ENCODE measurements at places on chromosomes 11 and 22.

GRCh38 chr11:133945087-133945974 is 11.4 kb downstream of the IGSF9B start:
- peaks cover 32% of the 10 kb centered on the region for H3K27me3 ChIP-seq
- no peak overlapping the region for H3K4me3 ChIP-seq
- H3K27ac ChIP-seq = peak overlapping the region; percentile 35
- peaks cover 2% of the 10 kb centered on the region for H3K36me3 ChIP-seq
- DNase-seq = no peak

GRCh38 chr11:62504158-62504973 is 42.2 kb downstream of the AHNAK start:
- H3K27ac ChIP-seq = peak overlapping the region; percentile 73
- H3K27me3 ChIP-seq = peaks cover 52% of the 10 kb centered on the region
- no peak for DNase-seq
- no peaks in the 10 kb centered on the region for H3K36me3 ChIP-seq

- no peaks in the 10 kb centered on the region for H3K36me3 ChIP-seq
- no peak overlapping the region for H3K27ac ChIP-seq
- peaks cover 55% of the 10 kb centered on the region for H3K4me1 ChIP-seq
- peaks cover 16% of the 10 kb centered on the region for H3K27me3 ChIP-seq
- no peak overlapping the region for H3K4me3 ChIP-seq
- no peak for DNase-seq
These were observed 14.5 kb downstream of the USP2 start for GRCh38 chr11:119366690-119367620.

DNA sequence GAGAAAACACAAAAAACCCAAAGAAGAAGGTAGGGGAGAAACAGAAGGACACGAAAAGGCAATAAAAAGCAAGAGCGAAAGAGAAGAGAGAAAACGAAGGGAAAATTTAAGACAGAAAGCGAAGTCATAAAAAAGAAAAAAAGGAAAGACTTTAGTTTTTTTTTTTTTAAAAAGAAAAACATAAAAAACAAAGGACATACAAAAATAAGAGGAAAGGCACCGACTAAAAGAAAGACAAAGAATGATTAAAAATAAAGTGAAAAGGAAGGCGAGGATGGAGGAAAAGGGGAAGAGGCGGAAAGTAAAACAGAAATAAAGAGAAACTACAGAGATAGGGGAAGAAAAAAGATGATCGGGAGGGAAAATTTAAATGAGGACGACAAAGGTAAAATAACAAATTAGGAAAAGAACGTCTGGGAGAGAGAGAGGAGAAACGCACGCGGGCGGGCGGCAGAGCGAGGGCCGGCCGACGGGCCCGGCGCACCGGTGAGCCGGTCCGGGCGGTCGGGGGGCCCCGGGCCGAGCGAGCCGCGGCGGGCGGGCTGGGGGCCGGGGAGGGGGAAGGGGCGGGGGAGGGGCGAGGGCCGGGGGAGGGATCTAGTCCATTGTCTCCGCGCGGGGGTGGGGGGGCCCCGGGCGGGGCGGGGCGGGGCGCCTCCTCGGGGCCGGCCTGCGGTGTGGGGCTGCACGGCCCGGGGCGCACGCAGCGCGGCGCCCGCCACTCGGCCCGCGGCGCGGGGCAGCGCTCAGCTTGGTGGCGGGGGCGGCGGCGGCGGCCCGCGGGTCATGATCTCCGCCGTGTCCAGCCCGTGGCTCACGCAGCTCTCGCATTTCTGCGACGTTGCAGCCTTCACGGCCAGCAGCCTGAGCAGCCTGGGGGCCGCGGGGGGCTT is at the start of gene TBX1:
TSS of gene TBX1 (plus strand) at position 721 of the 893 bp plus-strand sequence. CDS start at position 787, 66 bp downstream.
- peak within 1 kb of the TSS; percentile 13 for H3K27ac ChIP-seq
- no peak for DNase-seq
- peaks cover 13% of the 10 kb centered on the region for H3K4me1 ChIP-seq
- H3K27me3 ChIP-seq = peaks cover 67% of the 10 kb centered on the region

- H3K36me3 ChIP-seq = no peaks in the 10 kb centered on the region
- H3K27me3 ChIP-seq = peaks cover 60% of the 10 kb centered on the region
- no peak overlapping the region for H3K27ac ChIP-seq
- DNase-seq = no peak
These were observed 1.1 kb downstream of the GRIA4 start for GRCh38 chr11:105610871-105611571.

DNA sequence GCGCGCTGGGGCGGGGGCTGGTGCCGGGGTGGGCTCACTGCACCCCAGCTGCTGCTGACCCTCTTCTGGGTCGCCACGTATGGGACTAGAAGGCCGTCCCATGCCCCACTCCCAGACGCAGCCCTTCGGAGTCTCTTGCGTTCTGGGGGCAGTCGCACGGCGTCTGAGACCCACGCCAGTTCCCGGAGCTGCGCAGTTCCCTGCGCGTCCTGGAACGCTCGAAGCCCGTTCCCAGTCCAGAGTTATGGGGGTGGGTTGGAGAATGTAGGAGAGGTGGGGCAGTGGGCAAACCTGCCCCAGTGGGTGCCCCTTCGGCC is 375 bp downstream of the LAYN start:
- H3K4me3 ChIP-seq = peak overlapping the region; percentile 67
- H3K27me3 ChIP-seq = peaks cover 69% of the 10 kb centered on the region
- H3K27ac ChIP-seq = no peak overlapping the region
- H3K4me1 ChIP-seq = peaks cover 6% of the 10 kb centered on the region

DNA sequence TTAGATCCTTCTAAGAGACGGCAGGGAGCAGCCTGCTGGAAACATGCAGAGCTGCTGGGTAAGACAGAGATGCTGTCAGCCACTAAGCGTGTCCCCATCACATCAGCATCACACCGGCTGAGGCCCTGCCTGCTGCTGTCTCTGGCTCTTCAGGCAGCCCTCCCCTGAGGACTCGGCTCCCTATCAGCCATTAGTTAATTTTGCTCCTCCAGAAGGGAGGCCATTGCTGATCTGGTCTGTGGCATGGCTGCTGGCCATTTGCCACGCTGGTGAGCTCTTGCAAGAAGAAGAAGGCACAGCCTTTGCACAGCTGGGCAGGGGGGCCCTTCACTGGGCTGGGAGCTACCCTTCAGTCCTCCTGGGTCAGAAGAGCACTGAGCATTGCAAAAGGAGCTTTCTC is 131.2 kb upstream of the PARVA start:
- no peaks in the 10 kb centered on the region for H3K27me3 ChIP-seq
- no peak overlapping the region for H3K27ac ChIP-seq
- no peak overlapping the region for H3K4me3 ChIP-seq
- no peak for DNase-seq
